ENCODE measurements at places on chromosomes 7 and 10.

GRCh38 chr10:63798599-63799498, 277.6 kb downstream of the REEP3 start:
- peak; percentile 75 for DNase-seq

DNA sequence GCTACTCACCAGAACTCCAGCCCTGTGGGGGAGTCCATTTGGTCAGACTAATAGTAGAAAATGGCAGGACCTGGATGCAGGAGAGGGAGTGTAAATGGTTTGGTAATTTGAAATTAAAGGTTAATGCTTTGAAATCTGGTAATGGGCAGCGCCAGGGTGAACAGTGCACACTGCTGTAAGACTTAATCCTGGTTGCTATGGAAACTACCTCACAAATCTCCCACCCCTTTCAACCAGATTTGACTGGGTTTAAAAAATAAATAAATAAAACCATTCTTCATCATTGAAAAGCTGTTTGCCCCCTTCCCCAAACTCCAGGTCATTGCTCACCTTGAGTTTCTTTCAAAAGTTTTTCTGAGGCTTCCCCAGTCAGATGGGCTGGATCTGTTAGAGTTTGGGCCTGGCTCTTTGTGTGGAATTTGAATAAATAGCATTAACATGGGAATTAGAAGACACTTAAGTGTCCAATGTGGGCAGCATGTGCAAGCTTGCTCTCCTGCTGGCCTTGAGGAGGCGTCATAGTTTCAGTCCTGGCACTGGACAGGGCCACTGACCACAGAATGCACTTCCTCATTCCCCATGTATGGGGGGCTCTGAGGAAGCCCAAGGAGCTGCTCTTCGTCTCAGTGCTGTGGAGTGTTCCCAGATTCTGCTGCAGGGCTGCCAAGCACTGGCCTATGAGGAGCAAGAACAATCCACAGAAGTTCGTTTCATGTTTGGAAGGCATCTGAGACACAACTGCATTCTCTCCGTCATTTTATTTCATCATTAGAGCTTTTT, 90.7 kb downstream of the LRRC4 start:
- DNase-seq = peak; percentile 37

DNA sequence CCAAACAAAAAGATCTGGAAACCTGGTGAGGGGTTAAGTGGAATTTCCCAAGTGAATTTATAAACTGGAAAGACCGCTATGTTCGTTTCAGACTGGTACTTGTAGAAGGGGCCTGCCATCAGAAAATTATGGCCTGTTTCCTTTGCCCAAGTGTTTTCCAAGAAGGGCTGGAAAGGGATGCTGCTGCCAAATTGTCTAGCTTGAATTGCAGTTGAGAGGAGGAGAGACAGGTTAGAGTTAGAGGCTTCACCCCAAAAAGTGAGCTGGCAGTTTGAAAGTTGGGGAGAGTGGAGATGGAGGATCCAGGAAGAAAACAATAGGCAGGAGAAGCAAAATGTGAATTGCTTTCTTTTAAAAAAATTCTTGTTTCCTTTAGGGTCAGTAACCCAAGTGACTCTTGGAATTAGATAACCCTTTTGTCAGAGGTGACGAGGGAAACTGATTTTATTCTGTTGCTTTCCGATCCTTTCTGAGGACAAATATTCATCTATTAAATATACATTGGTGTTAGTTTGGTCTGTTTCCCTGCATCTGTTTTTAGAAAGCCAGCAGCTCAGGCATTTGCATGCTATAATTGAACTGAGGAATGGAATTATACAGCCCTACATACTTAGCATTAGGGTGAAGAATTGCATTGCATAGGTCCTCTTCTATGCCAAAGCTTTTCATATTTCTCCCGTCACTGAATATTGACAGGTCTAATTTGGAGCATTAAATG, 82.5 kb upstream of the PRR15 start:
- no peak for DNase-seq

DNA sequence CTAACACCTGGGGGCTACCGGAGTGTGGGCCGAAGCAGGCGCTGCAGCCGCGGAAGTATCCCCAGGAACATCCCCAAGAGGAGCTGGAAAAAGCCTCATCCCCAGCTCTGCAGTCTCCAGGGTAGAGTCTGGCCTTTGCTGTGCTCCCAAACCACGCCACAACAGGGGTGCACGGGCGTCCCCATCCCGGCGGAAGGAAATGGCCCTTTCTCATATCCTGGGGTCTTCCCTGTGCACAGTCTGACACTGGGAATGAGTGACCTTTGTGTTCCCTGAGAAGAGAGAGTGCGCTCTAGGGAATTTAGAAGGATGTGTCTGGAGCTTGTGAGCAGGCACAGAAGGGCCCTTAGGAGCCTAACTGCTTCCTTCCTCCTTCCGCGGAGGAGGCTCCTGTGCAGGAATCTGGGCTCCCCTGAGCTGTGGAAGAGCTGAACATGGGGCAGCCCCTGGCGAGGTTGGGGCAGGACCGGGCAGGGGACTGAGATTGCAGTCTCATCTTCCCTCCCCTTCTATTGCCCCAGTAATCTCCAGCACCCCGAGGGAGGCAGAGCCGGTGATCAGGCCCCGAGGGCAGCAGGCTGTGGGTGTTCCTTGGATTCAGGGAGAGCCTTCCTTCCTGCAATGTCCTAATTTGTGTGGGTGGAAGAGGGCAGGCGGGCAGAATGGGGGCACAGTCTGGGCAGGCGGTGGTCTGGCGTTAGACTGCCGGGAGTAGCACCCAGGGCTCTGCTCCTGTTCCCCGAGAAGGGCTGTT, 1.3 kb downstream of the REPIN1 start:
- DNase-seq = no peak

GRCh38 chr7:123209786-123210185, 10.0 kb upstream of the SLC13A1 start:
- peak; percentile 84 for DNase-seq

GRCh38 chr10:45476559-45476958, 102.5 kb downstream of the ALOX5 start:
- no peak for DNase-seq

DNA sequence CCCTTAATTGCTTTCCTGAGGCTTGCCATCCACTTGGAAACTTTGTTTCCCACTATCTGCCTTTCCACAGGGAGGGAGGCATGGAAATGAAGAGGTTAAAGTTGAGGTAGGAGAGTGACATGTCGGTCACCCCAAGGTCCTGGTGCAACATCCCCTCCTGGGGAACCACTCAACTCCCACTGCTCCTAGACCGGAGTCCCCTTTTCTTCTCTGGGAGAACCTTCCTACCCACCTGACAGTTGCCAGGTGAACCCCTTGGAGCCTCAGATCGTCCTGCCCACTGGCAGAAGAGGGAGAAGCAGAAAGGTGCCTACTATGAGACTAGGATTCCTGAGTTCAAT, 21.7 kb downstream of the IMPDH1 start:
- no peak for DNase-seq

DNA sequence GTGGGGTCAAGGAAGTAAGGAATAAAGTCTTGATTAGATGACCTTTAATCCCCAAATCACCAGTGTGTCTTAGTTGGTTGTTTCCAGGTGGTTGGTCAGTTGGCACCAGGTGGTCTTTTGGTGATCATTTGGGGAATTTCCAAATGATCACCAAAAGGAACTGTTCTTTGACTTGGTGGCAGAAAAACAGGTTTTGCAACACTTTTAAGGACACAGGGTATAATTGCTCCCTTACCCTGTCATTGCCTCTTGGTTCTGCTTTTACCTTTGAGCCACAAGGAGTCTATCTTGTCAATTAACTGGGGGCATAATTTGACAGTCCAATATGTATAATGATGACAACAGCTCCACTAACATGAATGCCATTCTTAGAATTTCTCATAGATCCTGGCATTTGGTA, 104.2 kb downstream of the ADK start:
- no peak for DNase-seq

GRCh38 chr7:17274551-17275245, 23.8 kb upstream of the AHR start:
- no peak for DNase-seq

GRCh38 chr10:50395271-50395670, 144.0 kb upstream of the ASAH2 start:
- peak; percentile 21 for DNase-seq

- DNase-seq = peak; percentile 64
These were observed 62.4 kb upstream of the MKRN1 start for GRCh38 chr7:140541513-140542227.

DNA sequence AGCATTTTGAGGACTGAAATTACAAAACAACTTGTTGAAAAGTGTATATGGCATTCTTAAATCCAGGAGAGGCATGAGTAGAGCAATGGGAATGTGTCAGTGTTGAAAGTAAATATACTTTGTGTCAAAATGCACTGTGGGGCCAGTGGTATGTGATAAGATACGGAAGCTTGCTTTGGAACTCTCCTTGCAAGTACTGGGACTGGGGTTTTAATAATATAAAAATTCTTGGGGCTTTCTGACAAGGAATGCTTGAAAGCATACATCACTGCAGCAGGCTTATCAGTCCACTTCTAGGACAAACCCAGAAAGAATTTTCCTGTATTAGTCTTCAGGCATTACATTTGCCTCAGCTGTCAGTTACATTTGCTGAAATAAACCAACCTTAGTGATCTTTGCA, 472.8 kb upstream of the FZD8 start:
- DNase-seq = no peak

GRCh38 chr10:62116896-62117295, 151.7 kb downstream of the RTKN2 start:
- DNase-seq = no peak

Measured in mucosa of gallbladder (tissue), 1 donor.